ENCODE measurements at places on chromosomes 6 and 20.

- no peak for DNase-seq
Measured at GRCh38 chr6:43493833-43494232, 16.3 kb downstream of the LRRC73 start.

- DNase-seq: no peak
Measured at GRCh38 chr6:80304014-80304413, 197.5 kb downstream of the BCKDHB start.

DNA sequence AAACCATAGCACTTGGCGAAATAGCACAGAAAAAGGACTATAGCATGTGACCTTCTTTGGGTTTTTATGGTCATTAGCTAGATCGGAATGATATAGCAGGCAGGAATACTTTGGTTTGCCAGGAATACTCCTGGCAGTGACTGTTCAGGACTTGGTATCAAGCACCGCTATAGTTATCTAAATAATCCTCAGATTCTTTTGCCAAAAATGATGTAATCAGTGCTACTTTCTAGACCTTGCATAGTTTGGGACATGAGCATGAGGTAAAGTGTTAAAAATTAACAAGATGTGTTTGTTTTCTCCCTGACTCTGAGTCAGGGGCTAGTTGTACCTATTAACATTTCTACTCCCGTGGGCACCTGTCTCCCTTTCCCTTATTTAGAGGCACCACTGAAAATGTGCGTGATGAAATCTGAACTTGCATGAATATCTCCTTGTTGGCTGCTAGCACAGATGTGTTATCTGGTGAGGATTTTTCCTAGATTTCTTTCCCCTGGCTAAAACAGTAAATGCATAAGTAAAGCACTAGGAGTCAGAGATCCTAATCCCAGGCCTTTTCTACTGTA, 511.0 kb downstream of the CDKAL1 start:
- no peak for DNase-seq

DNA sequence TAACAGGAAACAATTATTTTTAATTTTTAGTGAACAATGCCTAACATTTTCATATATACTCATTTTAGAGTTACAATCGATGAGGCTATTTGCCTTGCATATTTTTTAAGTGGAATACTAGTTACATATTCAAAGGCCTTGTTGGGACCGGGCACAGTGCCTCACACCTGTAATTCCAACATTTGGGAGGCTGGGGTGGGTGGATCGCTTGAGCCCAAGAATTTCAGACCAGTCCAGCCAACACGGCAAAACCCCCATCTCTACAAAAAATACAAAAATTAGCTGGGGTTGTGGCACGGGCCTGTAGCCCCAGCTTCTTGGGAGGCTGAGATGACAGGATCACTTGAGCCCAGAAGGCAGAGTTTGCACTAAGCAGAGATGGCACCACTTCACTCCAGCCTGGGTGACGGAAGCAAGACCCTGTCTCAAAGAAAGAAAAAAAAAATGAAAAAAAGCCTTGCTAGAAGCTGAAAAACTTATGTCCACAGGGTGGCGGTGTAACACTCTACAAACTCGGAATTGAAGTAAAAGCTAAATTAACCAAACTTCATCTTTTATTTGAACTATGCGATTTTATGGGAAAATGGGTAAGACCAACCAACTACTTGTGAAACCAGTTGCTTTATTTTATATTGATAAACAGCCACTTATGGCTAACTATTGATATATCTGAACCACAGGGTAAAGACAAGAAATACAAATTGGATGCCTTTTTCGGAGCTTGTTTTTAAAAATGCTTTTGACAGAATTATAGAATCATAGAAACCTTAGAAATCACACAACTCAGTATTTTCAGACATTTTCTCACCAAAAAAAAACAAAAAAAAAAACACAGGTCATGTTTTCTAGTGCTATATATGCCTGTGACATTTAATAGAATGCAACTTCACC, 24.1 kb upstream of the ROS1 start:
- peak; percentile 69 for DNase-seq

GRCh38 chr6:51430589-51430988, 611.9 kb downstream of the TFAP2B start:
- DNase-seq: no peak

Data from hematopoietic multipotent progenitor cell treated with erythropoietin and hydrocortisone succinate and interleukin-3 and kit ligand, for 8 days (in vitro differentiated cells).